ENCODE measurements at places on chromosomes 5 and 9. TPM values are rescaled to one million over a fixed set of nuclear protein-coding genes. Genes with fewer than 3 reads are reported as not detected.

Gene PRR7
- total RNA-seq, result 19.0 TPM

Gene SV2C
- total RNA-seq, result 0.66 TPM

Gene SPZ1
- not detected for total RNA-seq

Gene HMMR
- total RNA-seq, result 44.4 TPM

Gene SCGB3A1
- total RNA-seq, result not detected

Gene FOXE1
- total RNA-seq, result 0.09 TPM

Gene SPIN1
- total RNA-seq, result 77.6 TPM

Gene ZNF454
- total RNA-seq, result 0.26 TPM

Gene SLC4A9
- not detected for total RNA-seq

Gene PCDHB10
- 5.5 TPM for total RNA-seq

Gene BTNL8
- not detected for total RNA-seq

Gene BNC2
- total RNA-seq, result 4.5 TPM

Gene TPPP
- total RNA-seq, result 2.7 TPM

Gene DOCK2
- total RNA-seq, result 0.77 TPM

GRCh38 chr5:73376618-73377170, 71.9 kb downstream of the FOXD1 start:
- DNase-seq, result no peak
- peaks cover 3% of the 10 kb centered on the region for H3K27me3 ChIP-seq
- no peaks in the 10 kb centered on the region for H3K4me1 ChIP-seq
- H3K27ac ChIP-seq, result no peak overlapping the region
- H3K4me3 ChIP-seq, result no peak overlapping the region

DNA sequence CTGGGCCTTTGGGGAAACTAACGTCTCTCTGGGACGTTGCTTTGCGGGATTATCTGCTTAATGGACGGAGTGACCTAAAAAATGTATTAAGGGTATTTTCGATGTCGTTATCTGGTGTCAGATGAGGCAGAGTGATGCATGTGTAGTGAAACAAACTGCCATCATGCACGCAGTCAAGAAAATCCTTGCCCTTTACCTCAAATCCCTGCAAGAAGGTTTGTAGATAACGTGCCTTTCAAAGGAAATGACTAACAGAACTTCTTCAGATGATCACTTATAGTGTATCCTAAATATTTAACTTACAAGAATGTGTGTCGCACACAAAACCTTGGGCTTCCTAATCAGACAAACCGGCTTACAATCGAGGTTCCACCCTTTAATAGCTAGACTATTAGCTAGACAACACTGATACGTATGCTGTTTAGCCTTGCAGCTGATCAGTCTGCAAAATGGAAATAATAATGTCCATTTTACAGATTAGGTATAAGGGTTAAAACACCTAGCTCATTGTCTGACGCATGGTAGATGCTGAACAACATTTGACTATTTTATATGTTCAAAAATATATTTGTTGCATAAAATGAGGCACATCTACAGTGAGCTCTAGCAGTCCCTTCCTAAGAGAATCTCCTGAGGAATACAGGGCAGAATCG, 541 bp upstream of the TBCA start:
- peak overlapping the region; percentile 87 for H3K4me3 ChIP-seq
- H3K4me1 ChIP-seq, result peaks cover 40% of the 10 kb centered on the region
- H3K27ac ChIP-seq, result no peak overlapping the region
- DNase-seq, result no peak

DNA sequence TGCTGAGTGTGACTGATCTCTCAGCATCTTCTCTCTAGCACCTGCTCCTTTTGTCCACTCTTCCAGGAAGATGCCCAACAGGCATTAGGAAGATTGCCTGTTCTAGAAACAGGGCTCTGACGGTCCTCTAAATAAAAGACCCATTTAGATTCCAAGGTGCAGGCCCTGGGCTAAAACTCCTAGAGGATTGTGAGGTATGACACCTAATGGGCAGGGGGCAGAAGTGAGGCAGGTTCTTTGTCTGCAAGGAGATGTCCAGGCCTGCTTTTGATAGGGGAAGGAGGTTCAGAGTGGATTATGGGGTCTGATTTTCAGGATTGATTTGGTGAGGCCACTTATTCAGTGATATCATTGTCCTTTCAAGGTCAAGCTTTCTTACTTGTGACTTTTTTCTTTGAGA, 140.8 kb upstream of the TRPC7 start:
- no peaks in the 10 kb centered on the region for H3K27me3 ChIP-seq
- no peak overlapping the region for H3K27ac ChIP-seq
- H3K4me1 ChIP-seq, result no peaks in the 10 kb centered on the region

DNA sequence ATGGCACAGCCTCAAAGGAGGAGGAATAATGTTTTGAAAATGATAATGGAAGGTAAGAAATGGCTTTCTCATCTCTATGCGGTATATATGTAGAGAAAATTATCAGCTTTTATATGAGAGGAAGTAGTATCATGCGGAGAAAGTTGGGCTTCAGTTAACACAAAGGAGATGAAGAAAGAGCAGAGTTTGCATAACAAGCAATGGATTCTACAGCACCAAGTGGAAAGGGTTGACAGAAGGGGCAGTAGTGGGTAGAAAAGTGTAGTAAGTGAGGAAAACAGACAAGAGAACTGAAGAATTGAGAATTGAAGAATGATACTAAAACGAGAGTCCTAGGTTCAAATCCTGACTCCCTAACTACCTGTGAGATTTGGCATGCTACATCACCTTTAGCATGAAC, 51.0 kb downstream of the GNG10 start:
- DNase-seq, result no peak
- H3K36me3 ChIP-seq, result no peaks in the 10 kb centered on the region
- no peaks in the 10 kb centered on the region for H3K27me3 ChIP-seq
- H3K4me3 ChIP-seq, result no peak overlapping the region

GRCh38 chr9:136657974-136658848, 4.5 kb upstream of the EGFL7 start:
- H3K27me3 ChIP-seq, result no peaks in the 10 kb centered on the region
- H3K36me3 ChIP-seq, result no peaks in the 10 kb centered on the region
- no peak overlapping the region for H3K4me3 ChIP-seq
- no peak for DNase-seq
- H3K27ac ChIP-seq, result no peak overlapping the region

GRCh38 chr5:78467752-78468357, 107.4 kb downstream of the SCAMP1 start:
- no peaks in the 10 kb centered on the region for H3K4me1 ChIP-seq
- no peak for DNase-seq
- H3K36me3 ChIP-seq, result peaks cover 7% of the 10 kb centered on the region
- no peak overlapping the region for H3K4me3 ChIP-seq
- no peaks in the 10 kb centered on the region for H3K27me3 ChIP-seq
- no peak overlapping the region for H3K27ac ChIP-seq

- peaks cover 3% of the 10 kb centered on the region for H3K4me1 ChIP-seq
- H3K27ac ChIP-seq, result no peak overlapping the region
- no peak overlapping the region for H3K4me3 ChIP-seq
- peaks cover under 1% of the 10 kb centered on the region for H3K27me3 ChIP-seq
- DNase-seq, result no peak
Observed at GRCh38 chr9:136854113-136854841, 2.1 kb downstream of the MAMDC4 start.

- H3K27ac ChIP-seq, result no peak overlapping the region
- peaks cover 40% of the 10 kb centered on the region for H3K27me3 ChIP-seq
- peaks cover 48% of the 10 kb centered on the region for H3K4me1 ChIP-seq
- peaks cover 3% of the 10 kb centered on the region for H3K36me3 ChIP-seq
- no peak for DNase-seq
Observed at GRCh38 chr9:95053611-95054570, 263.6 kb downstream of the FANCC start.

DNA sequence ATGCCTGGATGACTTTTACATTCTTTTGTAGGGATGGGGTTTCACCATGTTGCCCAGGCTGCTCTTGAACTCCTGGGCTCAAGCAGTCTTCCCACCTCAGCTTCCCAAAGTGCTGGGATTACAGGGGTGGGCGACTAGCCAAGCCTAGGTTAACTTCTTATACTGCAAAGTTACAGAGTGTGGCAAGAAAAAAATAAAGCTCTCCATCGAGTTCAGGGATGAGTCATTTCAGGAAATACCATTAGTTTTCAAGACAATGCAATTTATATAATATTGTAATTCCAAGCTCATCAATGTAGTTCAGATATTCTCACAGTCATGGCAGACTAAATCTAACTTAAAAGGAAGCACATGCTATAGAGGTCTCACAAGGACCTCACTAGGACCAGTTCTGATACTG, 11.5 kb upstream of the ABO start:
- no peak overlapping the region for H3K4me3 ChIP-seq
- H3K27me3 ChIP-seq, result no peaks in the 10 kb centered on the region
- no peak overlapping the region for H3K27ac ChIP-seq
- H3K4me1 ChIP-seq, result no peaks in the 10 kb centered on the region

GRCh38 chr9:14441115-14441514, 127.2 kb upstream of the NFIB start:
- H3K36me3 ChIP-seq, result no peaks in the 10 kb centered on the region
- no peaks in the 10 kb centered on the region for H3K27me3 ChIP-seq
- no peak for DNase-seq
- peaks cover 11% of the 10 kb centered on the region for H3K4me1 ChIP-seq
- H3K27ac ChIP-seq, result no peak overlapping the region

DNA sequence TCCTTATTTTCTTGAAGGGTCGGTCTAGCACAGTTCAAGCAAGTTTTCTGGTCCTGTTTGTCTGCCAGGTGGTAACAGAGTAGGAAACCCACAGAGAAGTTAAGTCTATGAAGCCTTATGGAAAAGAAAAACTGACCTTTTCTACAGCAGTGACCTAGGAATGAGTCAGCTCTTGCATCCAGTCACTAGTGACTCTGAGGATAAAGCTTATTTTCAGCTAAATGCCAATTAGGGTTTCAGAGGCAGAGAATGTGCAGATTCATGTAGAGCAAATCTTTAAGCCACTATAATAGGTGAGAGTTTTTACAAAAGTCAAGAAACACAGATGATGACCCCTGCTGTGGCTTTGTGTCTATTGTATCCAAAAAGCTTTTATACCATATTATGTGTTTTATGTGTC, 100.7 kb downstream of the CWC27 start:
- no peak for DNase-seq
- no peaks in the 10 kb centered on the region for H3K27me3 ChIP-seq
- H3K4me3 ChIP-seq, result no peak overlapping the region
- peaks cover 8% of the 10 kb centered on the region for H3K4me1 ChIP-seq

DNA sequence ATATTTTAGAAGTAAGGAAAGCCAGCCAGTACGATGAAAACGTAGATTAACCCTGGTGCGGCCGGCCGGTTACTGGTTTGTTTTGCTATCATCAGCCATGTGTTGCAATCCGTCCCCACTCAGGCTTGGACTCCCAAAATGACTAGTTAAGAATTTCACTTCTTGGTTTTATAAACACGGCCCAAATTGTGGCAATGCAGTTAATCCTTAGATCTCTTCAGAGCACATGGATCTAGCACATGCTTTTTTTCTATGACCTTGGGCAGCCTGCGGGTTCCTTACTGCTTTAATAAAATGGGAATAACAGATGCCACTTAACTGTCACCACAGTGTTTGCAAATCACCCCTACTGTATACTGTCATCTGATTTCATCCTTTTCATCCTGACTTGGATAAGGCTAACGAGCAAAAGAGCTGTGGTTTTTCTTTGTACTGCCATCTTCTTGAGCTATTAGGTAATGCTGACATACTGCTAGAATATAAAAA, 1.5 kb downstream of the NDFIP1 start:
- no peaks in the 10 kb centered on the region for H3K27me3 ChIP-seq
- H3K4me3 ChIP-seq, result peak overlapping the region; percentile 95
- no peak for DNase-seq
- peaks cover 4% of the 10 kb centered on the region for H3K36me3 ChIP-seq
- H3K4me1 ChIP-seq, result peaks cover 27% of the 10 kb centered on the region

DNA sequence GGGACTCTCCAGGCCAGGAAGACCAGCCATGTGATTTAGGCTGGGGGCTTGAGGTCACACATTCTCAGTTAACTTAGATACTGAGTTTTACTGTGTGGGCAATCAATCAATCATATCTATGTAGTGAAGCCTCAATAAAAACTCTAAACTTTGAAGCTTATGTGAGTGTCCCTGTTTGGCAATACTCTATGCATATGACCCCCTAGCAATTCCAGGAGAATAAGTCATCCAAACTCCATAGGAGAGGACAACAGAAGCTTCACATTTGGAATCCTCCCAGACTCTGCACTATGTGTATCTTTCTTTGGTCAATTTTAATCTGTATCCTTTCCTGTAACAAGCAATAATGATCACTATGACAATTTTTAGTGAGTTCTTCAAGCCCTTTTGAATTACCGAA, 216.8 kb upstream of the RGMB start:
- peaks cover 9% of the 10 kb centered on the region for H3K36me3 ChIP-seq
- H3K4me3 ChIP-seq, result no peak overlapping the region
- H3K27ac ChIP-seq, result no peak overlapping the region
- DNase-seq, result no peak
- H3K4me1 ChIP-seq, result peaks cover 6% of the 10 kb centered on the region
- no peaks in the 10 kb centered on the region for H3K27me3 ChIP-seq

DNA sequence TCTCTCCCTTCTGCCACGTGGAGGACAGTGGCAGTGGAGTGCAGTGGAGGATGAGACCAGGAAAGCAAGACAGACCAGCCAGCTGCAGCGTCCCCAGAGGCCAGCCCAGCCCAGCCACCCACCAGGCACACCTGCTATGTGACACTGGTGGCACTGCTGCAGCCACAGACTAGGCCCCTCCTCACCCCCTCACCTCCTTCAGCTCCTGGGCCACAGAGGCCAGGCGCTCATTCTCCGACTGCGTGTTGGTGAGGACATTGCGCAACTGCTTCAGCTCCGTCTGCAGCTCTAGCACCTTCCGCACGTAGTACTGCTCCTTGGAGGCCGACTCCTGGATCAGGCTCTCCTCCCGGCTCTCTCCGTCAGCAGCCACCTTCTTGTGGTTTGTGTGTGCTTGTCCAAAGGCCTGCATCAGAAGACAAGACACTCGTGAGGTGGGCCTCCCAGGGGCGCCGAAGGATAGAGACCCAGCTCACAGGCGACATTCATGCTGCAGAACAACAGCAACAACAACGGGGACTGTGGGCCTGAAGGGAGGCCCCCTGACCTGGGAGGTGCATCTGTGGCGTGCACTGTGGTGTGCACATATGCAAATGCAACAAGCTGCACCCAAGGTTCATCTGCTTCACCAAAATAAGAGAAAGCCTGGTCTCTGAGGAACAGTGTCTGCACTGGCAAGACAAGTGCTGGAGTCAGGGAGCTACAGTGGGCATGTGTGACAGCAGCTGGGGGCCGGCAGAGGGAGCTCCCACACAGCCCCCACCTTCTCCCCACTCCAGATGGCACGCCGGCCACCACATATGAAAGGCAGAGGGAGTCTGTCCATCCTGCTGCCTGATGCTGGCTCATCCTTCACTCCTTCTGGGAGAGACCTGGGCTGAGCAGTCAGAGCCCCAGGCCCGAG, 35.5 kb downstream of the BICD2 start:
- H3K27ac ChIP-seq, result no peak overlapping the region
- peaks cover 2% of the 10 kb centered on the region for H3K36me3 ChIP-seq
- no peak overlapping the region for H3K4me3 ChIP-seq
- DNase-seq, result no peak
- peaks cover 45% of the 10 kb centered on the region for H3K4me1 ChIP-seq
- no peaks in the 10 kb centered on the region for H3K27me3 ChIP-seq
